ENCODE measurements at places on chromosomes 1 and 21.

- DNase-seq, result no peak
These were observed 395.0 kb upstream of the USP24 start for GRCh38 chr1:55610203-55610602.

- no peak for DNase-seq
These were observed 69.3 kb upstream of the BCAR3 start for GRCh38 chr1:93750955-93751354.

DNA sequence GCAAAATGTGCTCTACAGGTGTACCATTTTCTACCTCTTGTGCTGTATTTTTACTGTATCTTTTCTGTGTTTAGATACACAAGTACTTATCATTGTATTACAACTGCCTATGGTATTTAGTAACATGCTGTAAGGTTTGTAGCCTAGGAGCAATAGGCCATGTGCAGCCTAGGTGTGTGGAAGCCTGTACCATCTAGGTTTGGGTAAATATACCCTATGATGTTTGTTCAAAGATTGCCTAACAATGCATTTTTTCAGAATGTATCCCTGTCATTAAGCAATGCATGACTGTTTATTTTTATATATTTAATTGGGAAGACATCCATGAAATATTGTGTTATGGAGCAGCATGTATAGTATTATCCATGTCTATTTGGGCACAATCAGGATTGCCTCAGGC lies 11.0 kb downstream of the ETV3L start:
- DNase-seq, result no peak

DNA sequence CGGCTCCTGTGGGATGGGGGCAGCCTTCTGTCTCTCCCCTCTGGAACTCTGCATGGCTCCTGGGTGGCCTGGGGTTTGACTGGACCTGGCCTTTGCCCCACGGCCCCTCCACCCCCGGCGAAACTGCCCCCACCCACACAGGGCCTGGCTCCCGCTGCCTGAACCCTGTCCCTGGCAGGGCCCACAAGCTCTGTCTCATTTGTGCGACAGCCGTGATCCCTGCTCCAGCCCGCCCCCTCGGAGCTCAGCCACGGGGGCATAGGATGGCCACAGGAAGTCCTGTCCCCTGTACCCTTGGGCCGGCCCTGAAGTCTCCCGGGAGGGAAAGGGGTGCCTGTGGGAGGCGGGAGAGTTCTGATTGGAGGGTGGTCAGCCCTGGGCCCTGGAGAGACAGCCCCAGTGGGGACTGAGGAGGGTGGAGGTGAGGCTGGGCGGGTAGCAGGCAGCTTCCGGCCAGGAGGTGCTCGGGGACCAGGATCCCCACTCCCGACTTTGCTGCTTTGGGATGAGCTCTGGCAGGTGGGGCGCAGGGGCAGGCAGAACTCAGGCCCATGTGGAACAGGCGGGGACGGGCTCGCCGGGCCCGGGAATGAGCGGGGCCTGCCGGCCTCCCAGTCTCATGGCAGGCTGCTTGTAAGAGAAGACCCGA lies 45.1 kb downstream of the SLX9 start:
- no peak for DNase-seq

DNA sequence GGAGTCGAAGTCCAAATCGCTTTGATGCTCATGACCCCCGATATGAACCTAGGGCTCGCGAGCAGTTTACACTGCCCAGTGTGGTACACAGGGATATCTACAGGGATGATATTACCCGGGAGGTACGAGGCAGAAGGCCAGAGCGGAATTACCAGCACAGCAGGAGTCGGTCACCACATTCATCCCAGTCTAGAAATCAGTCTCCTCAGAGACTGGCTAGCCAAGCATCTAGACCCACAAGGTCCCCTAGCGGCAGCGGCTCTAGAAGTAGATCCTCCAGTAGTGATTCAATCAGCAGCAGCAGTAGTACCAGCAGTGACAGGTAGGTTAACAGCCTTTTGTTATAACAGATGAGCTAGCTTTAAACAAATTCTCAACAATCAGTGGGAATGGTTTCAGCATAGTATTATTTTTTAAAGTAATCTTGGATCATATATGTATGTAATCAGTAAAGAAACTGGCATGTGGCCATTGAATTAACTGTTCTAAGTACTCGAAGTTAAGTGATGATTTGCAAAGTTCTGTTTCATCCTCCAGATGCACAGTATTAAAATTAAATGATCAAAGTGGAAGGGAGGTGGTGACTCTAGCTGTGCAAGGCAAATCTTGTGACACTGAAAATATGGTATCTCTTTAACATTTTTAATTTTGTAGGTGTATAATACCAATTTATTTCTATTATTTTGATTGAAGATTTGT lies 29.0 kb downstream of the SPEN start:
- no peak for DNase-seq

DNA sequence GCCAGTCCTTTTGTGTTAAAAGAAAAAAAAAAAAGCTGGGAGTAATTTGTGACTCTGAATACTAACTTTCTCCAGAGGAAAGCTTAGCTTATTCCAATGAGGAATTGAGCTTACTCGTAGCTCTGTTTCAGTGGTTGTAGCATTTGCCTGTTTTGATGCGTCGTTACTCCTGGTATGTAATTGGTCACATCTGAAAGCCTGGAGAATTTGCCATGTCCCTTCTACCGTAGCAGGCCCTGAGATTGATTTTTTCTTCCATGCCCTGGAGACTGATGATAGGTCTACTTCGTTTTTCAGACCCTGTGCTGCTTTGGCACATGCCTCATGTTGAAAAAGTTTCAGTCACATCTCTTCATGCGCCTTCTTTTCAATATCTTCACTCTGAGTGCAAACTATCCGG lies 1103.0 kb downstream of the PLA2G4A start:
- no peak for DNase-seq

- no peak for DNase-seq
These were observed 63.6 kb downstream of the GADD45A start for GRCh38 chr1:67748630-67749029.

DNA sequence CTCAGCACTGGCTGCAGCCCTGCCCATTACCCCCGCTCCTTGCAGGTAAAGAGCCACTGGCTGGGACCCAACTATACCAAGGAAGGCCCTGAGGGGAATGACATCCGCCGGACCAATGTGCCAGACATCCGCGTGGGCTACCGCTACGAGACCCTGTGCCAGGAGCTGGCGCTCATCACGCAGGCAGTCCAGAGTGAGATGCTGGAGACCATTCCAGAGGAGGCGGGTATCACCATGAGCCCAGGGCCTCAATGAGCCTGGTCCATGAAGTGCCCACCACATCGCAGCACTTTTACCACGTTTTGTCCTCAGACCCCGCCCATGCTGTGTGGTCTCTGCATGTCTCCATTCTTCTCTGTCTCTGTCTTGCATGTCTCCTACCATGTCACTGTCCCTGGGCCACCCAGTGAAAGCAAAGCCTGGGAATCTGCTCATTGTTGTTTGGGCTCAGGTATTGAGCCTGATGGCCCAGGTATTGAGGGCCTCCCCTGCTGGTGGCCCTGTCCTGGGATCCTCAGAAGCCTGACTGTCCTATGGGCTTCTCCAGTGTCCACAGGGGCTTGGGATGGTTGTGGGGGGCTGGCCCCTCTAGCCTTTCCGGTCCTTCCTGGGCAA lies 11.4 kb downstream of the AMPD2 start:
- no peak for DNase-seq

DNA sequence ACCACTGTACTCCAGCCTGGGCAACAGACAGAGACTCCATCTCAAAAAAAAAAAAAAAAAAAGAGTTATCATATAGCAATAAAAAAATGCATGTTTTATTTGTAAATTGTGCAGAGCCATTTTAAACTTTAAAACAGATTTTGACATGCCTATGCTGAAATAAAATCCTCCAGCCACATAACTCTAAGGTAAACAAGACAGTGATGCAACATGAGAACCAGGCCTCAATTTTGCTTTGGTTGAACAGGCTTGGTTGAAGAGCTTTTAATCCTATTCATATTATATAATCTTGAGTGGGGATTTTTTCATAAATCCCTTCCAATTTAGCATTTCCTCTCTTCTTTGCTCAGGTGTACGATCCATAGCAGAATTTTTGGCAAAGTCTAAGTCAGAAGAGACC lies 26.1 kb downstream of the ARMH1 start:
- DNase-seq, result no peak

- no peak for DNase-seq
These were observed 12.5 kb downstream of the BPNT1 start for GRCh38 chr1:220076861-220077762.

DNA sequence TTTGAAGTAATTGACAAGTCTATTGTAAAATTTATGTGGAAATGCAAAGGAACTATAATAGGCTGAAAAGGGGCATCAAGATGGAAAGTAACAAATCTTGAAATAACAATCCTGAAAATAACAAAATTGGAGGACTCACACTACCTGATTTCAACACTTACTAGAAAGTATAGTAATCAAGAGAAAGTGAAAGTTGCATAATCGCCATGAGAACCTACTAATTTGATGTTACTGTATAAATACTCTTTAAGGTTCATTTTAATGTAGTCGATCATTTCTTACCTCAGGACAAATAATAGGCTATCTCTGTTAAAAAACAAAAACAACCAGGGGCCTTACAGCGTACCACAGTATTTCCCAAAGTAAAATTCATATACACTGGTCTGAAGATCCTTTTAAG lies 71.7 kb downstream of the EDEM3 start:
- no peak for DNase-seq

DNA sequence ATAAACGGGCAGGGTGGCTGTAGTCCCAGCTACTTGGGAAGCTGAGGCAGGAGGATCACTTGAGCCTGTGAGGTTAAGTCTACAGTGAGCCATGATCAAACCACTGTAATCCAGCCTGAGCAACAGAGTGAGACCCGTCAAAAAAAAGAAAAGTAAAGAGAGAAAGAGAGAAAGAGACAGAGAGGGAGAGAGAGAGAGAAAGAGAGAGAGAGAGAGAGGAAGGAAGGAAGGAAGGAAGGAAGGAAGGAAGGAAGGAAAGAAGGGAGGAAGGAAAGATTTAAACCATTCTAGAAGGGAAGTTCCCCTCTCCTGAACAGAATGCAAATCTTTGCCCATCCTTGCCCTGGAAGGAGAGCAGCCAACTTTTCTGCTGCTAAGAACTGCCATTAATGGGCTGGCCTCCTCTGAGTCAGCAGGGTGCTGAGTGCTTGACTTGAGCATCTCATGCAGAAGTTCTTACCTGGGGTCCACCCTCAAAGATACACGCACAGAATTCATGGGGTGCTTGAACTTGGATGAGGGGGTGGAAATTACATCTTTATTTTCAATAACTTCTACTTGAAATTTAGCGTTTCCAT lies 24.5 kb upstream of the TARDBP start:
- no peak for DNase-seq
